Muscle of back (tissue), 13 donors: ENCODE measurements at places on chromosomes 2 and 18. TPM values are rescaled to one million over a fixed set of nuclear protein-coding genes. Genes with fewer than 3 reads are reported as not detected.

DNA sequence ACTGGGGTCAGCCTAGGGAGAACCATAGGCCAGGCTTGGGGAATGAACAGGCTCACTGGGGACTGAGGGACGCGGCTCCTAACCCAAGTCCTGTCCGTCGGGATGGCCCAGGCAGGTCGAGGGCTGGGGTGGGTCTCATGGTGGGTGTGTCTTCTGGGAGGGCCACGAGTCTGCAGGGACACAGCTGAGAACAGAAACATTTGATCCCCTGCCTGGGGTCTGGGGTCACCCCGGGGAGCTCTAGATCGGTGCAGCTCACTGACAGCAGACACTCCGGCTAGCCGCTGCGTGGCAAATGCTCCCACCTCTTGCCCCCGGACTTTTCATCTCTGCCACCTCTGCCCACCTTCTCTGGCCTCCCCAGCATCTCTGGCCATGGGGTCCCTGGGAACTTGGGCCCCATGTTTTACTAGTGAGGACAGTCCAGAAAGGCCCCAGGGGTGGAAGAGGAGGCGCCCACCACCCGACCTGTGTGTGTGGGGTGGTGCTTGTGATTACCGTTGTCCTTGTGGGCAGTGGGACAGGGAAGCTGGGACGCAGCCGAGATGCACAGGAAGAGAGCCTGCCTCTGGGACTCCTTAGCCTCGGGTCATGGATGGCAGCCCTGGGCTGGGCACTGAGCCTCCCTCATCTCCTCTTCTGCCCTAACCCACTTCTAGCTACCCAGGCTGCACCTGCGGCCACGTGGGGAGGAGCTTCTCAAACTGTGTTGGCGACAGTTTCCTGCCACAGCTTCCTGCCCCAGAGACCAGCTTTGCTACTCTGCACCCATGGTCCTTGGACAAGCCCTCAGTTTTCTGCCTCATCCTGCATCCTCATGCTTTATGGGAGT is 4.9 kb downstream of the ZAP70 start:
- DNase-seq, result no peak

The C2orf66 gene
- 0.41 TPM for polyA plus RNA-seq

The BOK gene
- polyA plus RNA-seq, result 61.6 TPM

- no peak for DNase-seq
Observed at GRCh38 chr2:167209784-167210183, 321.5 kb downstream of the XIRP2 start.

DNA sequence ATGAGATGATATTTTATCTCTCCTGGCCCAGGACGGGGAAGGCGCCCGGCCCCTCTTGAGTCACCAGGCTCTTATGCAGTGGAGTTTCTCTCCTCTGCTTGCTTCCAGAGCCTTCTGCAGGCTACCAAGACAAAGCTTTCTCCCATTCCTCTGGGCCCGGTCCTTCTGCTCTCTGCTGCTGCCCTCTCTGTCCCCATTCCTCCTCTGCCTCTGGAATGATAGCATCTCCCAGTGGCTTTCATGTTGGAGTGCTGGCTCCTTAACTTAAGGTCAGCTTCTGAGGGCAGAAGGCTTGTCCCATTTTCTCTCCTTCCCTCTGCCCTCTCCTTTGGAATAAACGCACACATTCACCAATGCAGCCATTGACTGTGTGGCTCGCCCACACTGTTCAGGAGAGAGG is 86.2 kb downstream of the SDC1 start:
- no peak for DNase-seq

The ZNF804A gene
- polyA plus RNA-seq, result 0.62 TPM
